ENCODE measurements at places on chromosomes 5 and 9.

- DNase-seq: no peak
These were observed at the start of gene THBS4 for GRCh38 chr5:80034962-80035821. Gene THBS4, plus strand, starts transcription at chr5:80035348. Its CDS starts 190 bp downstream, at chr5:80035538.

GRCh38 chr9:94142353-94142752 is 58.1 kb downstream of the PTPDC1 start:
- no peak for DNase-seq

DNA sequence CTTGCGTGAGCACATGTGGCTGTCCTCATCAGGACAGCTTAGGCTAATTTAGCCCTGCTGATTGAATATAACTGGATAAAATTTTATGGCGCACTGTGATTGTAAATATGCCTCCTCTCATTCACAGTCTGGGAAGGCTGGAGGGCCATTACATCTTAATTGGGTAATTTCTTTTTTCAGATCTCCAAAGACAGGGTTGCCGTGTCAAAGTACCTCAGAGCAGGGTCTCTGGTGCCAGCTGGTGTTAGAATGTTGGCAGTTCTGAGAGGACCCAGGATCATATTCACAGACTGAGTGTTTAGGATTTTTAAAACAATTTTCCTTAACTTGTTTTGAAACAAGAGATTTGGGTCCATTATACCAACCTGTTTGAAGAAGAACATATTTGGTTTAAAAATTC is 455.7 kb upstream of the TLE4 start:
- DNase-seq: no peak

GRCh38 chr9:77158772-77159513 is 18.4 kb upstream of the VPS13A start:
- DNase-seq: no peak

- no peak for DNase-seq
These were observed 32.1 kb downstream of the FOXI1 start for GRCh38 chr5:170137694-170138214.

All from ACHN (cell line).